RPMI8226 (cell line): ENCODE measurements at places on chromosomes 2 and 18.

GRCh38 chr2:207143215-207144172 lies 22.3 kb downstream of the KLF7 start:
- peak; percentile 90 for DNase-seq

DNA sequence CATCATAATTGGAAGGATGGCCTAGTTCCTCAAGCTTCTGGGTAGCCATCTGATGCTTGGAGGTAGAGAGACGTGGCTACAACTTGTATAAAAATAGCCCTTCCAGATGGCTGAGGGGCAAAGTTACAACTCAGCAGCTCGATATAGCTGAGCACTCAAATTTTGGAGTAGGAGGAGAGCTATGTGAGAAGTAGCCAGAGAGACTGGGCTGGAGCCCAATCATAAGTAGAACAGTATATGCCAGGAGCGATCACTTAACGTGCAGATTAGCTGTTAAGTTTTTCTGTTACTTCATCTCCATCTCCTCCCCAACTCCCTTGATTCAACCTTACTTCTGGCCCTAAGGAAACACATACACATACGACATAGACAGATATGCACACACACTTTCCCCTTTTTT lies 28.8 kb downstream of the CNRIP1 start:
- peak; percentile 95 for DNase-seq

GRCh38 chr2:191638079-191638801 lies 39.7 kb upstream of the NABP1 start:
- no peak for DNase-seq

DNA sequence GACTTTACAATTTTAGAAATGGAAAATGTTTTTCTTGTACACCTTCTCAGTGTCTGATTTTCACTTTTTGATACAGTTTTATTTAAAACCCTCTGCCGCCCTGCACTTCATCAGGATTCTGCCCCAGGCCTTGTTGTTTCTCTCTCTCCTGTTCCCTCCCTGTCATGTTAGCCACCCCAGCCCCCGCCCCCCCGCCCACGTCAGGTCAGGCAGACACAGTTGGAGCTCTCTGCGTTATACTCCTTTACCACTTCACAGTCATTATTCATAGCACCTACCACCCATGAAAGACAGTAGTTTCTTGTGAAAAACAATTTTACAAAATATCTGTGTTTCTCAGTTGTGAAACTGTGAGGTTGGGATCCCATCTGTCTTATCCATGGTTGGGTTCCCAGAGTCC lies 21.5 kb downstream of the ADNP2 start:
- no peak for DNase-seq

DNA sequence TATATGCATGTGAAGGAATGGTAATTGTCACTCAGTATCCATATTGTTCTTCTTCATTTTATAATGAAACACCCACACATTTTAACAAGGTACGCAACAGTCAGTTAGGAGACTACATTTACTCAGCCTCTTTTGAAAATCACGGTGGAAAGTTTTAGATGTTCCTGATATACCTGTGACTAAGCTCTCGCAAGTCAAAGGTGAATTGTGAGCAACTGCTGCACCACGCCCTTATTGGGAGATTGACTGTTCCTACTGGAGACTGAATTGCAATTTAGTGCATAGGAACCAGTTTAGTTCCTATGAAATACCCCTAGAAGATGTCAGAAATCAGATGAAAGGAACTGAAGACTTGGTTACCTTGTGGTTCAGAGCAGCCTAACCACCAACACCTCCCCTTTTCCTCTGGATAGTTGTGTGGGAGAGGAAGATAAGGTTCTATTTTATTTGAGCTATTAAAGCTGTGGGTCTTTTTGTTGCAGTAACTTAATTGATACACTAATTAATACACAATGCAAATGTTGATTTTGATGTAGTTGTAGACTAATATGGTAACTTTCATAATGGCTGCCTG lies 1280.5 kb upstream of the CDH2 start:
- DNase-seq, result no peak

GRCh38 chr2:129748250-129748649 lies 231.2 kb upstream of the RAB6C start:
- no peak for DNase-seq

- DNase-seq, result no peak
These were observed 90.3 kb upstream of the SESTD1 start for GRCh38 chr2:179354739-179355537.

GRCh38 chr2:241801611-241802420 lies 7.2 kb upstream of the NEU4 start:
- no peak for DNase-seq

DNA sequence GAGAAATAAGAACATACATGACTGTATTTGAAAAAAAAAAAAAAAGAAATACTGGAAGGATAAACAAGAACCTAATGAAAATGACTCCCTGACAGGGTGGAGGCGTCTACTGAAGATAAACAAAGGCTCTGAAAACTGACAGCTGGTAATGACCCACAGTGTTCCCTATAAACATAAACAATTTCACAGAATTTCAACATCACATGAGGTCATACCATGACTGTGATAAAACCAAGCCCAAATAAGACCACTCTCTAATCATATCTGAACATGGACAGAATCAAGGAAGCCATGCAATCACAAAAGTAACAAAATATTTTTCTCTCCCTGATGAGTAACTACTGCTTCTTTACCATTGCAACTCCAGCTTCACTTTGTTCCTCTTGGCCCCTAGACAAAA lies 159.3 kb downstream of the FAM124B start:
- DNase-seq, result no peak
